Spinal cord (tissue), 10 donors: ENCODE measurements at places on chromosomes 6 and 20.
A peak's percentile ranks its signal among the peaks of the same experiment; 100 is the strongest.

DNA sequence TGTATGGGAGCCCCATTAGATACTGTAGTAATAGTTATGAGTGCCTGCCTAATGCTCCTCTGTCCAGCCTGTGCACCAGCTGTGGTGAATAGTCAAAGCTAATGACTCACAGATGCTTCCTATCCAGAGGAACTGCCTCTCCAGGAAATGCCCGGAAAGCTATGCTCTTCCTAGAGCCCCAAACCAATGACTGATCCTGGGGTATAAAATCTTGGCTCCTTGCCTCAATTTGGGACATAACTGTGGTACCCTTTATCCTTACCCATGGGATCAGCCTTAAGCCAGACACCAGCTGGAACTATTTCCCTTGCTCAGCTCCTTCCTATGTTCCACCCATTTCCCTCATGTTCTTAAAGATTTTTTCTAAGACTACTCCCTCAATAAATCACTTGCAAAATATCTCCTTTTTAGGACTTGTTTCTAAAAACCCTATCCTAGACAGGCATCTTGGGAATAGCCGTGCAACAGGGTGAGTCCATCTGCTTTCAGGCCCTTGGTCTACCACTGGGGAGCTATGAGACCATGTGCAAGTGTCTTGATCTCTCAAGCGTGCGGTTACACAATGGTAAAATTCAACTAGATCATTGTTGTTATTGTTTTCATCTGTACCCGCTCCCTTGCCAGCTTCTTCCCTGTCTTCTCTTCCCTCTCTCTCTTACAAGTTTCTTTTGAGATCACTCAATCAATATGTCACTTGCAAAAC is 283.7 kb downstream of the BTBD3 start:
- no peak for DNase-seq

DNA sequence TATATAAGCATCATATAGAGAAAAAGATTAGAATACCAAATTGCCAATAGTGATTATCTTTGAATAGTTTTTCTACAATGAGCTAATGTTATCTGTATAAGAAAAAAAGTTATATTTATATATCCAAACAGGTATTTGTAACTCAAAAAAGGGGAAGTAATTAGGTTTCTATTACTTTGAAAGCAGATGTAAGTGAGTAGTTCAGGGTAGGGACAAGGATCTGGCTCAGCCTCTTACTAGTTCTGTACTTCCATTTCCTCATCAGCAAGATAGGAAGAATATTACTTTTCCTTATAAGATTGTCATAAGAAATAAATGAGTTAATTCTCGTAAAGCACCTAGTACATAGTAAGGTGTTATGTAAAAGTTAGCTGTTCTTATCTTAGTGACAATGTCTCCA is 32.2 kb downstream of the AHI1 start:
- no peak for DNase-seq

DNA sequence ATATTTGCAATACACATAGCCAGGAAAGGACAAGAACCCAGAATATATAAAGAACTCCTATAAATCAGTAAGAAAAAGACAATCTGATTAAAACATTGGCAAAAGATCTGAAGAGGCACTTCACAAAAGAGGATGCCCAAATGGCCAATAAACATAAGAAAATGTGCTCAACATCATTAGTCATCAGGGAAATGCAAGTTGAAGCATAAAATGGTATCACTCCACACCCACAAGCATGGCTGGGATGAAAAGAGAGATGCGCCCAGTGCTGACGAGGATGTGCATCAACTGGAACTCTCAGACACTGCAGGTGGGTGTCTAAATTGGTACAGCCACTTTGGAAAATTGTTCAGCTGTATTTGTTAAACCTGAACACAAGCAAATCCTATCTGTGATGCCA is 42.4 kb upstream of the MLN start:
- DNase-seq, result no peak

GRCh38 chr20:26163890-26164289 is 467.2 kb upstream of the ZNF337 start:
- no peak for DNase-seq

GRCh38 chr20:5222919-5223634 is 93.7 kb downstream of the PROKR2 start:
- DNase-seq, result no peak

- peak; percentile 52 for DNase-seq
These were observed 2.7 kb downstream of the BCAS1 start for GRCh38 chr20:54067606-54068174.

DNA sequence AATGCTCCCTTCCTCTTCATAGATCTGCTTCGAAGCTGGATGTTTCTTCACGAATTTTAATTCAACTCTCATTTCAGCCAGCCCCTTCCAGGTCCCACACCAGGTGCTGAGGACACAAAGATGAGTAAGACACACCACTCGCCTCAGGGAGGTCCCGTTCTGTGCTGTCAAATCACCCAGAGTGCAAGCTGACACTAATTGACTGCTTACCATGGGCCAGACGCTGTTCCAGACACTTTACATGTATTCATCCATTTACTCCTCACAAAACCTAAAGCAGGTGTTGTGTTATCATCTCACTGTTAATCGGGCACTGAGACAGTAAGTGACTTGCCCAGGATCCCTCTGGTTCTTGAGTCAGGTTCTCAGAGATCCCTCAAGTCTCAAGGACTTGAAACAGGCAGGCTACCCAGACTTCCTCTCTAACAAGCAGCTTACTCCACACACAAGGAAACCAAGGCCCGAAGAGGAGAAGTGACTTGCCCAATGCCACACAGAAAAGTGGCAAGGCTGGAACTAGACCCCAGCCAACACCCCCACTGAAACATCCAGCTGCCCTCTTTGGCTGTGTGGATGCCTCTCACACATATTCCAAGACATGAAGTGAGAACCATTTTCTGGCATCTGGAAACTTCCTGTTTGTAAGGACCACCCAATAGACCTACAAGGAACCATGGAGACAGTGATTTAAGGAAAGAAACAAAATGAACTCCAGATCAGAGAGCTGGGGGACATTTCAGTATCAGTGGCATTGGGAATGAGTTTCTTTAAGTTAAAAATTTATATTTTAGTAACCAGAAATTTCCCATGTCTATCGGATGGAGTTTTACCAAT is 174.5 kb downstream of the CDC5L start:
- DNase-seq, result no peak

DNA sequence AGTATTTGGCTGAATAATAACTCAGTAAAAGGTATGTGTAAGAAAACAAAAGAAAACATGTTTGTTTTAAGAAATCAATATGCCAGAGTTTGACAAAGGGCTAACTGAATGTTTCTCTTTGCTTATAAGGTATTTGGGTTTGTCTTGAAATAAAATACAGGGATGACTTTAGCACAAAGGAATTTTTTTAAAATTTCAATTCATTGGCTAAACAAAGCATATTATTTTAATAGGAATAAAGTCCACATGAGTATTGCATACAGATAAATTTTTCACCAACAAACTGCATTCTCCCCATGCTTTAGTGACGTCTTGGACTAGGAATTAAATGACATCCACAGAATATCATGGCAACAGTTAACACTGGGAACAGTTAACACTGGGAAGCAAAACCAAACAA is 480.0 kb upstream of the JAG1 start:
- DNase-seq, result no peak

GRCh38 chr6:161684731-161685475 is 411.0 kb upstream of the AGPAT4 start:
- DNase-seq, result no peak

GRCh38 chr6:32844839-32845383 is 1.1 kb upstream of the PSMB8 start:
- DNase-seq, result no peak

GRCh38 chr6:114998492-114998891 is 655.7 kb upstream of the HS3ST5 start:
- DNase-seq, result no peak

GRCh38 chr20:36254076-36254475 is 17.8 kb downstream of the AAR2 start:
- no peak for DNase-seq

DNA sequence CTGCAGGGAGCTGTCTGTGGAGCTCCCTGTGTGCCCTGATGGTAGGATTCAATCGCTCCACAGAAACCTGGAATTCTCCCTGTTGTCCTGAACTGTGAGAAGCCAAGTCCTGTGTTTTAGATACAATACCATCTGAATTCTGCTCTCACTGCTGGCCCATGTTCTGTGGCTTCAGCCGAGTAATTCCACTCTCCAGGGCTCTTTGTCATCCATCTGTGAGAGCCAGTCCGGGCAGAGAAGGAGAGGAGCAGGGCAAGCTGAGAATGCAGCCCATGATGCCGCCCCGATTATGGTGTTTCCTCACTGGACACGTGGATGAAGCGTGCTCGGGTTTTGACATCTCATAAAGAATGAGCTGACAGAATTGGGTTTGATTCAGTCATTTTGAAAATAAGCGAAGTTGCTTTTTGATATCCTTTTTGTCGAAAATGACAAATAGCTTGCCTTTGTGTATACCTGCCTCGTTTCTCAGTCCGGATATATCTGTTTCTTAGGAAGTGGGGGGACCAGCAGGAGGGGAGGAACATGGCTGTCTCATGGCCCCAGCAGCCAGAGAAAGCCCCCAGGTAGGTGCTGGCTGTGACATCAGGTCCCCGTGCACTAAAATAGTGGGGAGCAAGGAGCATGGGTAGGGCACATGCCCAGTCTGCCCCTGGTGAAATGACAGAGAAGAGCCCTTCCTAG is 8.2 kb upstream of the CD93 start:
- no peak for DNase-seq

DNA sequence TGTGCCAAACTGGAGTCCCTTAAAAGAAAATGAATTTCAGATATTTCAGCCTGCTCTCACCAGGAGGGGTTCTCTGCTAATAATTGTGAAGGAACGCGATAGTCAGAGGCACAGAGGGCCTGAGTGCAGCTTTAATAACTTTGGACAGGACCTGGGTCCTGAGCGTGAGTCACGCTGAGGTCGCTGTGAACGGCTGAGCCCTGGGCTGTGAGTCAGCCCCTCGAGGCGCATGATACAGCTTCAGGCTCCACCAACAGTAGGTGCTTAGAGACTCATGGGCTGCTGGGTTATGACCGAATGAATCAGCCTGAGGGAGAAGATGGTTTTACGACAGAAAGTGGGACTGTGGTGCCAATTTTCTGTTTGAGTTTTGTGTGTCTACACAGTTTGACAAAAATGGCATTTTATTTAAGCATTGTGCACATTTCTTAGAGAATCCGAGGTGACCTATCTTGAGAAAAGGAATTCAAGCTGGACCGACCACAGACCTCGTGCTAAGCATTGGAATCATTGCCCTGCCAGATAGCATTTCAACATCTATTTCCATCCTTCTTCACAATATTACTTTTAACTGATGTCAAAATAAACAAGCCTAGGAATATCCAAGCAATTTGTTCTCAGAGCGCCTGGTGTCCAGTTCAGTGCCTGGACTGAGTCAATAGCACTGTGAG is 183.0 kb downstream of the THBS2 start:
- no peak for DNase-seq

- DNase-seq, result peak; percentile 67
These were observed 59.0 kb downstream of the CD164 start for GRCh38 chr6:109323241-109323640.

DNA sequence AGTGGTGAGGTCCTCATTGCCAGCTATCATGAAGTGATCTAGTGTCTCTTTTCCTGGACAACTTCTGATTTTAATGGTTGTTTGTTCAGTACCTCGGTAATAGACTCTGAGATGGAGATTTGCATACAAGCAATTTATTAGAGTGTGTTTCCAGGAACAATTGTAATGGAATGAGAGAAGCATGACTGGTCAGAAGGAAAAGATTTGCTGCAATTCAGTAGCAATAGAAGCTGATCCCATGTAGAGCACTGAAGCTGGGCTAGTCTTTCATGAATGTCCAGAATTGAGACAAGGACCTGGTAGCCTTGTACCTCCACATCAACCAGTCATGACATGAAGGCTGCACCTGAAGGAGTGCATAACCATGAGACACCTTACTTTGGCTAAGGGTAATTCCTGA is 526.5 kb downstream of the NKAIN2 start:
- DNase-seq, result no peak

- DNase-seq, result no peak
These were observed 41.0 kb downstream of the MTRES1 start for GRCh38 chr6:107068691-107069630.

GRCh38 chr20:37822141-37822601 is 80.8 kb upstream of the VSTM2L start:
- no peak for DNase-seq

- no peak for DNase-seq
These were observed 404.1 kb downstream of the FOXA2 start for GRCh38 chr20:22180244-22180643.

DNA sequence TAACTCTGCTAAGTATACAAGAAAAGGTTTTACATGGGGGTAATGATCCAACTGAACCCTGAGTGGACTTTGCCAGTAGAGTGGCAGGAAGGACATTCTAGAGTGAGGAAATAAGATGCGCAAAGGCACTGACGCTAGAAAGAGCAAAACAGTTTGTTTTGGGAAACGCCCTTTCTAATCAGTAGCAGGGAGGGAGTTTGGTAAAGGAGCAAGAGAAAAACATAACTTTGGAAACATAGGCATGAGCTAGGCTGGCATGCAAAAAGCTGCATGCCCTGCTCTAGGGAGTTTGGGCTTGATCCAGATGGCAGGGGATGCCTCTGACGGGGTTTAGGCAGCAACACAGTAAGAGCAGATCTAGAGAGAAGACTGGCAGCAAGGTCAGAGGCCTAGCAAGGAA is 135.2 kb downstream of the DST start:
- peak; percentile 66 for DNase-seq

DNA sequence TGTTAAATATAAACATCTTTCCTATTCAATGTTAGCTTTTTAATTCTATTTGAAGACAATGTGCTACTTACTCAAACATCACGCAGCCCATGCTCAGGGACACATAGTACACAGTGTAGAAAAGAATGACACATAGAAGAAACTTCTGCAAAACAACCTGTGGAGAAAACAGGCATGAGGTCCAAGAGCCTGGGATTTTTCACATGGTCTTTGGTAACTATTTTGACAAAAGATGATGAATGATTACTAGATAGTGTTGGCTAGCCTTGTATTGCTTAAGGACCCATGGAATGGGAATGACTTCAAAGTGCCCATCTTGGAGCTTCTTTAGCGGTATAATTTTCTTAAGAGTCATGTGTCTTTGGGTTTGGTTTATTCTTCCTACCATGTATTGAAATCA is 15.4 kb downstream of the TMEM244 start:
- DNase-seq, result no peak

- no peak for DNase-seq
These were observed 57.6 kb upstream of the FOXP4 start for GRCh38 chr6:41488433-41489119.

- DNase-seq, result no peak
These were observed 174.6 kb downstream of the ASCC3 start for GRCh38 chr6:100706491-100706890.
